ENCODE measurements at places on chromosomes 5 and 9.

DNA sequence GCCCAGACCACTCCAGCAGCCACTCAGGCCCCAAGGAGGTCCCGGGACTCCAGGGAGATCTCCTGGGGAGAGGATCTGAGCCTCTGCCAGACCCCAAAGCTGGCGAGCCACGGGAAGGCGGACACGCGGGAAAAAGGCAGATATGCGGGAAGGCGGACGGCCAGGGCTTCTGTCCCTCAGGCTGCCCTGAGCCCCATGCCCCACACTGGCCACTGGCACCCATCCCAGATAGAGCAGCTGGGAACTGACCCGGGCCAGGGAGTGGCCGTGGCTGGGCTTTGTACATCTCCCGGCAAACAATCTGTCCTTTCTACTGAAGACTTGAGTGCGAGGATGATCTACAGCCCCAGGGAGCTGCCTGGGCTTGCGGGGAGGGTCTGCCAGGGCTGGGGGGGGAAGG is 21.1 kb upstream of the NOTCH1 start:
- DNase-seq = no peak

DNA sequence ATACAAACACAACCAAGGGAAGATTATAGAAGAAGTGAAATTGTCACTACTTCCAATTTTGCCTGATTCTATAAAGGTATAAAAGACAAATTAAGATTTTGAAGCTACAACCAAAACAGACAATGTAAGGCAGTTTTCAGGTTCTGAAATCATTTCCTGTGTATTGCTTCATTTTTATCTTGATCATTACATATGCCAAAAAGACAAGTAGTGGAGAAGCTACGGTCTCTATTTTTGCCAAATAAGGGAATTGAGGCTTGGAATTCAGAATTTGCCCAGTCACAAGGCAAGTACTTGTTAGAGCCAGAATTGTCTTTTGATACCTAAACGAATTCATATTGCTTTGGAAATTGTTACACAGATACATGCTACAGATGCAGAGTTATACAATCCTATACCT is 20.6 kb downstream of the EDIL3 start:
- no peak for DNase-seq

GRCh38 chr5:132420706-132421272 is 51.3 kb downstream of the SLC22A5 start:
- DNase-seq = no peak

DNA sequence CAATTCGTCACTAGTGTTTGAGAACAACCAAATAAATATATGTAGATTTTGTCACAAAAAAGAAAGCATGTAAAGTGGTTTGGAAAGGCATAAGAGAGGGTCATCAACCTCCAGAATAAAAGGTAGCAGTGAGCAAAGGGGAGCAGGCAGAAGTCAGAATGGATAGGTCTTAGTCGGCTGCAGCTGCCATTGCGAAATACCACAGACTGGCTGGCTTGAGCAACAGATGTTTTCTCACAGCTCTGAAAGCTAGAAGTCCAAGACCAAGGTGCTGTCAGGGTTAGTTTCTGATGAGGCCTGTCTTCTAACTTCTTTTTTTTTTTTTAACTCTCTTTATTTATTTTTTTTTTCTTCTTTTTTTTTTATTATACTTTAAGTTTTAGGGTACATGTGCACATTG is 208.1 kb upstream of the PIK3R1 start:
- peak; percentile 60 for DNase-seq

DNA sequence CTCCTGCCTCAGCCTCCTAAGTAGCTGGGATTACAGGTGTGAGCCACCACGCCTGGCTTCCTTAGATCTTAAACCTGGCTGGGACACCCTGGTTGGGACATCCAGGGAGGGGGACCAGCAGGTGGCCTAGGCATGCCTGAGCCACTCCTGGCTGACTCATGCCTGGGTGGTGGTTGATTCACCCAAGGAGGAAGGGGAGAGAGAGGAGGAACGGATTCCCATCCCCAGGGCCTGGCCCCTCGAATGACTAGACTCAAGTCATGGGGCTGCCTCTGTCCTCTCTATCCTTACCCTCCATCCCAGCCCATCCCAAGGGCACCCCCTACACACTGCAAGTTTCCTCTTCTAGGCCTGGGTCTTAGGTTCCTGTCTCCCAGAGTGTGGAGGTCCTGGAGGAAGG is 12.7 kb downstream of the EEIG1 start:
- DNase-seq = peak; percentile 72

- no peak for DNase-seq
Observed at GRCh38 chr5:87313216-87313615, 45.5 kb downstream of the RASA1 start.

DNA sequence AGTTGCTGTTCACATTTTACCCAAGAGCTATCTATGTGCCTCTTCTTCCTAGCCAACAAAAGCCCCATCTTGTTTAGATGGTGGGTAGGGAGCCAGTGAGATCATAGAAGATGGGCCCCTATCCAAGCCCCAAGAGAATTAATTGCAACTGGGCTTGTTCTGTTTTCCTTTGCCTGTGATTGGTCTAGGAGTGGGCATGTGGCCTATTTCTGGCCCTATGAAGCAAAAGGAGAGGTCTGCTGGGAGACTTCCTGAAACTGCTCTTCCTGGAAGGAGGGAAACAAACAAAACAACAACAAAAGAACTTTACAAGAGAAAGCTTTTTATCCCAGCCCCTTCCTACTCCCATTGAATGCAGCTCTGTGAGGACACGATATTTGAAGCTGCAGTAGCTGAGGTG is 32.5 kb upstream of the ALDOB start:
- DNase-seq = no peak

DNA sequence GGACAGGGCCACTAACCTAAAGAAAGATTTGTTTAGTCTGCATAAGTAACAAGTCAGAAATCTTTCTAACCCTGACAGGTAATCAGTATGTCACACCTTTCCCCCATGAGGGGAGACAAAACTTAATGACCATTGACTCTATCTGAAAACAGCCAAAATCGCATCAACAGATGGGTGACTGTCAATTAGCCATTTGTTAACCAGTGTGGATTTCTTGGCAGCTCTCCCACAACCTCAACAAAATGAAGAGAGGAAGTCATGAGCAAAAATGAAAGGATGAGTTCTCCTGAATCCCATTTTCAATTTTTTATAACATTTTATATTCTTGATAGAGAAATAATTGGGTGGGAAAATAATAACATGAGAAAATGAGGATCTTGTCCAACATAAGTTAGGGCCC is 84.6 kb upstream of the SNX2 start:
- no peak for DNase-seq

GRCh38 chr9:130368631-130369103 is 76.1 kb upstream of the ASS1 start:
- DNase-seq = no peak

DNA sequence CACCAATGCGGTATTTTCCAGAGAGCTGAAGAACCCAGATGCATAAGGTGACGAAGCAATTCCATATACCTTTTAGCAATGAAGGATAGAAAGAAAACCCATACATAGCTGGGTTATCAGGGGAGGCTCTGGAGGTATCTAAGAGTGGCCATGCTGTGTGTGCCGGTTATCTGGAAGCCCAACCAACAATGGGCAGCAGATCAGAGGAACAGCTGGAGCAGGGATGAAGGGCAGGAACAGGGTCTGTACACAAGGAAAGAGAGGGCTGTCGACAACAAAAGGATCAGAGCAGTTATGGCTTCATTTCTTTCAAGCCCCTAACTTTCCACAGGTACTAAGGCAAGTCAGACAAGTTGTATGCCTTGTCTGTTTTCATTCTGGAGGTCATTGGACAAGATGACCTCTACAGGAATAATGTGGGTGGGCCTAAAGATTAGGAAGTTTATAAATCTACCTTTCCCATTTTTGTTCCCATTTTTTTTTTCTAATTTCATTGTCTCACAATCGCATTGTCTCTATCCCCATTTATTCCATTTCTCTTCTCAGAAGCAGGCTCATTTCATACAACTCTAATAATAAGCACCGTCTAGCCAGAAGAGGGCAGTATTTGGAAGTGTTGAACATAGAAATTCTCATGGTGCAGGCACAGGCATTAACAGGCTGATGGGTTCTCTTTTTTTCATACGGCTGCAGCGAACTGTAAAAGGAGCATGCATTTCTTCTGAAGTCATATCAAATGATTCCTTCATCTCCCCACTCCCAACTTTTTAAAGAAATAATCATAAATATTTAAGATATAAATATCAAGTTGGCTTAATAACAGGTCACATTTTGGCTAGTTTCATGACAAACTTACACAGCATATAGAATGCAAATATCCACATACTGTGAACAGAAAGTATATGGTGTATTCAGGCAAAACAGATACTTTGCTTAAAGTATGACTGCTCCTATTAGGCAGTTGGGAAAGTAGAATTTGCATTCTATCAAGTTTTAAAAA is 63.5 kb downstream of the ZNF474 start:
- peak; percentile 85 for DNase-seq

DNA sequence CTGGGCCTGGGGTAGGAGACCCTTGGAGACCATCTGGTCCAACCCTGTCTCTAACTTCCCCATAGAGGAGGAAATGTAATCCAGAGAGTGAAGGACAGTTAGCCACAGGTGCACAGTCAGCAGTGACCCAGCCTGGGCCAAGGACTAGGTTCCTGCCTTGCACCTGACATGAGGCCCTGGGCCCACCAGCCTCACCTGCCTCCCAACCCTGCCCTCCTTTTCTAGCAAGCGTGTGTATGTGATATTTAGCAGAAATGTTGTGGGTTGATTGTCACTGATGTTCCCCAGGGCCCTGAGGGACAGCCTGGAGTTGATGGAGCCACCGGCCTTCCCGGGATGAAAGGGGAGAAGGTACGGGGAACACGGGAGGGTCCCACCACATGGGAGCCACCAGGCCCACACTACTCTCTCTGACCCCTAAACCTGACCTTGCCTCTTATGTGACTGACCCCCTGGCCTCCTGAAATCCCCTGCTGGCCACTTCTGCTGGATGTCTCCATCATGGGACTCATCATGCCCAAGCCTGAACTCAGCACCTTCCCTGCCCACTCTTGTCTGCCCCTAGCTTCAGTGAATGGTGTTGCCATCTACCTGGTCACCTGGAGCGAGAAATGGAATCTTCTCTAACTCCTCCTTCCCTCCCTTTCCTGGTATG is 79.2 kb upstream of the TGFBR1 start:
- no peak for DNase-seq

DNA sequence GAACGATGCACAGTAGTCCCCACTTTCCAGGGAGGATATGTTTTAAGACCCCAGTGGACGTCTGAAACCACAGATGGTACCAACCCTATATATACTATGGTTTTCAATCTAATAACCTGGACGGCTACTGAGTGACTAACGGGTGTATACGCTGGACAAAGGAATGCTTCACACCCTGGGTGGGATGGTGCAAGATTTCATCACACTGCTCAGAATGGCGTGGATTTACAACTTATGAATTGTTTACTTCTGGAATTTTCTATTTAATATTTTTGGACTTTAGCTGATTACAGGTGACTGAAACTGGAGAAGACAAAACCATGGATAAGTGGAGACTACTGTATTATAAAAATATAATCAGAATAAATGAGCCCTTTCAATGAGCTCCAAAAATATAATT is 147.6 kb upstream of the TRIM32 start:
- DNase-seq = no peak

DNA sequence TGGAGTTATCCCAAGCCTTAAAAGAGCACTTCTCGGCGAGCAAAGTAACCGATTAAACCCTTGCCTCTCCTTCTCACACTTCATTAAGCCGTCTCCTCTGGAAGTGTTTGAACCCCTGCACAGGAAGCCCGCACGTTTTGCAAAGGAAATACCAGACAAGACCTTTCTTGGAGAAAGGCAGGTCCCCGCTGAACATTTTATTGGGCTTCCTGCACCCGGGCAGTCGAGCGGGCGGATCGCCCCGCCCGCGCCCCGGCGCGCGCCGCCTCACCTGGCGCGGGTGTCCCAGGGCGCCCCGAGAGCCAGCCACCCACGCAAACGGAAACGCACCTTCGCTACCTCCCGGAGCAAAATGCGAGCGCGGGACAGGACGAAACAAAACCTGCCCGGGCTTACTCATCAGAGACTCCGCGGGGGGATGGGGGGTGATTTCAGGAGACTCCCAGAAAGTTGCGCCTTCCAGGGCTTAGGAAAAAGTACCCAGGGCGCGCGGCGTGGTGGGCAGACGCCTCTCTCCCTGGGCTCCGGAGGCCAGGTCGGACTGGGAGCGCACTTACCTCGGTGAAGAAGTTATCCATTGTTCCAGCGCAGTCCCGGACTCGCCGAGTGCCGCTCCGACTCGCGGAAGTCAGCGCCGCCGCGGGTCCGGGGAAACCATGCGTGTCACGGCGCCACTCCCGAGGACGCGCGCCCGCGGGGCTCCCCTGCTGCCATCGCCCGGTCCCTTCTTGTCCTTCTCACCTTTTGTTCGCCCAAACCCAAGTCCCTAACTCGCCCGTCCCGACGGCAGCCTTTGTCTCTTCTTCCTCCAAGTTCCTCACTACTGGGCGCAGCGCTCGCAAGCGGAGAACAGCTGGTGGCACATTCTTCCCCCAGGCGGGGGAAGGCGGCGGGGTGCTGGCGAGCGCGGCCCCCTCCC is 598 bp downstream of the MYO10 start:
- peak; percentile 72 for DNase-seq

- no peak for DNase-seq
Observed at GRCh38 chr5:915946-916345, 23.3 kb downstream of the TRIP13 start.

GRCh38 chr9:124216474-124217176 is 41.1 kb upstream of the NEK6 start:
- DNase-seq = no peak

- DNase-seq = peak; percentile 10
Observed at GRCh38 chr9:16521868-16522411, 348.5 kb downstream of the BNC2 start.

All from hepatocyte (in vitro differentiated cells).